GDM1 (cell line): ENCODE measurements at places on chromosomes 2 and 18.
A peak's percentile ranks its signal among the peaks of the same experiment; 100 is the strongest.

- no peak for DNase-seq
Observed at GRCh38 chr18:57333940-57334339, 18.4 kb upstream of the ST8SIA3 start.

DNA sequence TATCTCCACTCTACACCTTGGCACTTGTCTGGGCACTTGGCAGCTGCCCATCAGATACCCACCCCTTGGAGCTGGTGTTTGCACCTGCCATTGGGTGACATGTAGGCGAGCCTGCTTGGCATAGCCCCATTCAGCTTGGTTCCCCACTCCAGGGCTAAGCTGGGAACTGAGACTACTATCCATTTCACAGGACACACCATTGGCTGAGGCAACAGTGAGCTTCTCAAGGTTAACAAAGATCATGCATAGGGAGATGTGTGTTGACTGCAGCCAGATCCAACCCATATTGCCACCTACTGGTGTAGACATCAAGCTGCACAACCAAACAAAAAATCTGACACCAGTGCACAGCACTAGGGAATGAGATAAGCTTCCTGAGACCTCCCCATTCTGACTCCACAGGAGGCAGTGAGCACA, 1389.8 kb upstream of the TMEFF2 start:
- DNase-seq, result peak; percentile 57

DNA sequence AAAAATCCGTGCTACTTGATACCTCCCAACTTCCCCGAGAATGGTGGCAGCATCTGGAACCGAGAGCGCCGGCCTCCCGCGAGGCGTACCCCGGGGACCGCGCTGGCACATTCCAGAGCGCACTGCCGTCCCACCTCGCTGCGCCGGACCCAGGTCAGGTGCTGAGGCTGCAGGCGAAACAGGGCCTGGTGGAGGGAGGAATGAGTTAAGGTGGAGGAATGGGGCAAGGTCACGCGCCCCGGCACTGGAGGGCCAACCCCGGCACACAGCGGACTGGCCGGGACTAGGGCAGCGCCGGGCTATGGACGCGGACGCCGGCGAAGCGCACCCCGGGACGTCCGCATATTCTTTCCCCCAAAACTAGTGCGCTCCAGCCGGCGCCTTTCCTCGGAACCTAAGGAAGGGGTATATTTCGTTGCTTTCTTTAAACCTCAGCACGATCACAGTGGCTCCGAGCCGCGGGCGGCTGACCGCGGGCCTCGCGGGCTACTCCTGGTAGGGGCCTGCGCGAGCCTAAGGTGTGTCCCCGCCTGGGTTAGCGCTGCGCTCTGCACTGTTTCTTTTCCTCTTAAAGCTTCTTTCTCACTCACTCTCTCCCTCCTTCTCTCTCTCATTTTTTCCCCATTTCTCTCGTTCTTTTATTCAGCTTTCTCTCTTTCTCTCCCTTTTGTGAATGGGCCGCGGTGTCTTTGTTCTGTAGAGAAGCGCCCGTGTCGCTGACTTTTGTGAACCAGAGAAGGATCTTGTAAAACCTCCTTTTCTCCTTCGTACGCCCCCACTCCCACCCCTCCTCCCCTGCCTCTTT, 2.1 kb upstream of the OTX1 start:
- DNase-seq, result no peak

DNA sequence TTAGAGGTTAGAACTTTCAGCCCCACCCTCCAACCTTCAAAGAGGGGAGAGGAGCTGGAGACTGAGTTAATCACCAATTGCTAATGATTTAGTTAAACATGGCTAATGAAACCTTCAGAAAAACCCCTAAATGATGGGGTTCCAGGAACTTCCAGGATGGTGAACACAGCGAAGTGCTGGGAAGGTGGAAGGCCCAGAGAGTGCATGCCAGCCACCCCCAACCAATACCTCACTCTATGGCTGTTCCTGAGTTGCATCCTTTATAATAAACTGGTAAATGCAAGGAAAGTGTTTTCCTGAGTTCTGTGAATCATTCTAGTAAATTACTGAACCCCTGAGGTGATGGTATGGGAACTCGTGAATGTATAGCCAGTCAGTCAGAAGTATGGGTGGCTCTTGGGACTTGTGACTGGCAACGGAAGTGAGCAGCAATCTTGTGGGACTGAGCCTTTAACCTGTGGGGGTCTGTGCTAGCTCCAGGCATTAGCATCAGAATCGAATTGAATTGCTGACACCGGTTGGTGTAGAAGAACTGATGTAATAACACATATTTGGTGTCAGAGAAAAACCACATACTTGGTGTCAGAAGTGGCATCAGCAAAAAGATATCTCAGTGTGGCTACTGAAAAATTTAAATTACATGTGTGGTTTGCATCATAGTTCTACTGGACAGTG, 37.4 kb downstream of the NPHP1 start:
- no peak for DNase-seq

GRCh38 chr2:160471950-160472349, 21.7 kb downstream of the RBMS1 start:
- no peak for DNase-seq

DNA sequence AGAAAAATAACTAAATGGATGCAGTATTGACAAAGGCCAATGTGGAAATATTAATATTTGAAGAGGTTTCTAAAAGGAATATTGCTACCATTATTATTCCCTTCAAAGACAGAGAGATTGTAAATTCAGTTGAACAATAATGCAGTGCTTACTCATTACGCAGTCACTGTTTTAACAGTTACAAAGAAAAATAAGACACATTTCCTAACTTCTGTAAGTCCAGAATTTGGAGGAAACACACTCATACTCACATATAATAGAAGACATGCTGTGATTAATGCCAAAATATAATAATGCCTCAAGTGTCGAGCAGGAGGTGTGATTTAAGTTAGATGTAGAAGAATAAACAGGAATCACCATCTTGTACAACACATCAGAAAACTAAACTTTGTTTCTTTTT, 389.2 kb downstream of the FBXO15 start:
- no peak for DNase-seq

- DNase-seq, result no peak
Observed at GRCh38 chr18:49565612-49566011, 3.8 kb downstream of the LIPG start.
